Stimulated activated CD4-positive, alpha-beta T cell treated with anti-CD3 and anti-CD28 coated beads, Interleukin-1b, Interleukin-23, amount 100 ng/mL, for 1 hour (primary cell): ENCODE measurements at places on chromosomes 5 and 9.

- no peak for DNase-seq
Measured at GRCh38 chr5:176381423-176381822, 7.0 kb downstream of the NOP16 start.

DNA sequence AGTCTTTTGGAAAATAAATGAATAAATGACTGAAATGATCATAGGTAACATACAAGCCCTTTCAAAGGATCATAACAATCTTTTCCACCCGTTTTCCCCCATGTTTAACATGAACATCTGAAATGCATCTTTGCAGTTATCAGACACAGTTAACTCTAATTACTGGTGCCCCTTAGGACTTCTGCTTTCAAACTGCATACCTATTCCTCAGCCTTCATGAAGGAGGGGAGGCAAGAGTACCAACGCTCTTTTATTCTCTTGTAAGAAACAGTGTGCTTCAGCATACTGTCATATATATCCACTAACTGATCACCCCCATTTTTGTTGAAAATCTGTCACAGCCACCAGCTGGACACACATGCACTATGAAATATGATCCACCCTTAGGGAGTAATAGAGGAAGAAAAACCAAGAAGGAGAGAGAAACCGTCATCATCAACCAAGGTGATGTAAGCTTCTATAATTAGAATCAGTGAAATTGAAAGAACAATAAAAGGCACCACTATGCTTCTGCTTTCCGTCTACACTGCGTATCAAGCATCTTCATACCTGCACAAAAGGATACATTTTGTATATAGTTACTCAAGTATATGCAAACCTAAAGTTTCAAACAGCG, 98.7 kb downstream of the RAPGEF6 start:
- DNase-seq: no peak

GRCh38 chr5:73587923-73588322, 22.4 kb downstream of the UTP15 start:
- no peak for DNase-seq

DNA sequence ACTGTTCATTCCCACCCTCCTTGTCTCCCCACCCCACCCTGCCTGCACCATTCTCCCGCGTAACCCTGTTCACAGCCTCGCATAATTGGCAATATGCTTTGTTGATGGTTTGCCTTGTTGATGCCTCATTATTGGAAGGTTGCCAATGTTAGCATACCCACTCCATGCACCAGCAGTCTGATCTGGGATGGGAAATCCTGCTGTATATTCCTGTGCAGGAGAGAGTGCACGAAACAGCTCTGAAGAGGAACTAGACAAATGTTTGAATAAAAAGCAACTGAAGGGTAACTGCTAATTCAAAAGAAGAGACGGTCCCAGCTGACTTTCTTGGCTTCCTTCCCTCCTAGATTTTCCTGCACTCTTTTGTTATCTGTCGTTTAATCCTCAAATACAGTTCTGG, 271.7 kb upstream of the TLE4 start:
- DNase-seq: no peak

GRCh38 chr9:8401961-8402705, 602.6 kb upstream of the DMAC1 start:
- no peak for DNase-seq

- DNase-seq: no peak
Measured at GRCh38 chr9:104958751-104959150, 30.8 kb upstream of the ABCA1 start.

DNA sequence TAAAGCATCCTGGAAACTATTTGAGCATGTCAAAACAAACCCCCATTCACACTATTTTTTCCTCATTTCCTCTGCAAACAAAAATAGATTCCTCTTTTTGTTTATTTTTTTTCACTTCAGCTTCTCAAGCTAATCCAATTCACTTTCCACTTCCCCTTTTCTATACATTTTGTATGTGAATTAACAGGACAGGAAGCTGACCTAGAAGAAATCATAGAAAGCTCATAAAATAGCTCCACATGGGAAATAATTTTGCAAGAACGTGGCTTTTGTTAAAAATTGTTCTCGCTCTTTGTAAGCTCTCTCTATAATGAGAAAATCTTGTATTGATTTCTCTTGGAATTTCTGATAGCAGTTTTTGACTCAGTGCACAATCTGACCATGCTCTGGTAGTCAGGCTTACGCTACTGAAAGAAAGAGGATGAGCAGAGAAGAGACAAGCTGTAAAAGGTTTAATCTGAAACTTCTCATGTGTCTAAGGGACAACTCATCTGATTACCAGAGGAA, 215.8 kb downstream of the ADAMTS12 start:
- no peak for DNase-seq

DNA sequence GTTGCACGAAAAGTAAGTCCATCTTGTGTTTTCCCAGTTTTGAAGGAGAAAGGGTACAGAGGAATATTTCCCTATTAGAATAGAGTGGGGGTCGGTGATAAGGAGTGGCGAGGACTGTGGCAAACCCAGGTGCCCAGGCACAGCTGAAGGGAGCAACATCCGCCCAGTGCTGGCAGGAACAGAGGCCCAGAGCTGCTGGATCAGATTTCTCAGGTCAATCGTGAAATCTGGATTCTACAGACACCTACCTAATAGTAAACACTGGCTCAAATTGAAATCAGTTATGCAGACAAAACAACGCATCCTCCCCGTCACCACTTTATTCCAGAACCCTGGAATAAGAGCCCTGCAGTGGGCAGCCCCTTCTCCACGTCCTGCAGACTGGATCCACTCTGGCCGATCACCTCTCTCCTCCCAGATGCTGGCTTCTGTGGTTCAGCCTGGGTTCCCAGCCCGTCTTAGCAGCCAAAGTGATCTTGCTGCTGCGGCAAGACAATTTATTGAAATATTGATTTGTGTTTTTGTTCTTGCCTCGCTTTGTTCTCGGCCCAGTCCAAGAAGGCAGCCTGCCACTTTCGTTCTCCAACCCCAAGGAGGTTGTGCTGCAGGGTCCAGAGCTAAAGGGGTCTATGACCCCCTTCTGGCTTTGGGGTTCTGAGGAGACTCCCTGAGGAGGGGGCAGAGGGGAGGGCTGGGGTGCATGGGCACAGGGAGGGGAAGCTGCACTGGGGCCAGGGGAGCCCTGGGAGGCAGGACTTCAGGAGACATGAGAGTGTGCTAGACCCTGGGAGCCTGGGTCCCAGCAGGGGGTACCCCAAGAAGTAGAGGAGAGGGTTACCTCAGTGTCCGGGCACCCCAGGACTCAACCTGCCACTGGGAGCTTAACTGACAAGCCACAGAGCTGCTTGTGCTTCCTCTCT, 103.3 kb downstream of the ZNF354C start:
- DNase-seq: no peak

- DNase-seq: peak; percentile 81
Measured at GRCh38 chr9:27572918-27573633, at the start of gene C9orf72. Gene C9orf72, minus strand, starts transcription at chr9:27573481. Its CDS starts 6,361 bp downstream, at chr9:27567120.

- no peak for DNase-seq
Measured at GRCh38 chr5:119366540-119366881, 10.7 kb downstream of the TNFAIP8 start.

DNA sequence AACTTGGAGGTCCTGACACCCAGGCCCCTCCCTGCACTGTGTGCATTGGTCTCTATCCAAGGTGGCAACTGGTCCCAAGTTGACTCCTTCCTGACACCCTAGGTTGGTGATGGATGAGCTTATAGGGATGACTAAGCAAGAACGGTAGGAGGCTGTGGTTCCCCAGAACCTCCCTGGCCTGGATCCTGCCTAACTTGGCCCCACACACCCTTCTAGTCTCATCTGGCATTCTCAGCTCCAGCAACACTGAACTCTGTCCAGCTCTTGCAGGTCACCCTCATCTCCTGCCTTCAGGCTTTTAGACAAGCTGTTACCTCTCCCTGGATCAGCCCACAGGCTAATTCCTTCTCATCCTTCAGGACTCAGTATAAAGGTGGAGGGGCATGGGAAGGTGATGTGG, 16.5 kb downstream of the AQP3 start:
- DNase-seq: no peak

GRCh38 chr9:89916001-89916597, 311.3 kb downstream of the GADD45G start:
- no peak for DNase-seq

DNA sequence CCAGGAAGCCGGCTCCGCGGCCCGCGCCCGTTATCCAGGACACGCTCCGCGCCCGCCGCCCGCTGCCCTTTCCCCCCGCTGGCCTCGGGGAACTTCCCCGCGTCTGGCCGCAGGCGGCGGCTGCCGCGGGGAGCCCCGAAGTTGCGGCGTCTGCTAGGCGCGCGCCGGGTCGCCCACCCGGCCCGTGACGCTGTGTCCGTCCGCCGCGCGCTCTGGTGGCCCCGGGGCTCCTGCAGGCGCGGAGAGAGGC, 621 bp upstream of the GCNT4 start:
- no peak for DNase-seq

- DNase-seq: no peak
Measured at GRCh38 chr9:13513286-13513685, 233.8 kb upstream of the MPDZ start.
